ENCODE measurements at places on chromosomes 4 and X.

DNA sequence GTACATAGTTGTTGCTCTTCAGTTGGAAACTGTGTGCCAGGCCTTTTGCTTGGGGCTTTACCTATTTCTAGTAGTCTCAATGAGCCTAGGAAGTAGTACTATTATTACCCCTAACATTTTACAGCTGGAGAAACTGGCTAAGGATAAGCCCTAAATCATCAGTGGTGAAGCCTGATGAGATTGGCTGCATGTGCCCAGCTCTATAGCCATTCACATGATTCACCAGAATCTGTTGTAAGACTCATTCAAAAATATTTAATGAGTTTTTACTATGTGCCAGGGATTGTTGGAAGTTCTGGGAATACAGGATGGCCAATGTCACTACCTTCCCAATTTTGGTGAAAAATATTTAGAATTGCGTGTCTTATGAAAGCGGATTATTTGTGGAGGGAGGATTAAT is 2.8 kb downstream of the KIT start:
- DNase-seq = no peak

GRCh38 chr4:161003418-161004057 is 1160.3 kb downstream of the FSTL5 start:
- DNase-seq = no peak

DNA sequence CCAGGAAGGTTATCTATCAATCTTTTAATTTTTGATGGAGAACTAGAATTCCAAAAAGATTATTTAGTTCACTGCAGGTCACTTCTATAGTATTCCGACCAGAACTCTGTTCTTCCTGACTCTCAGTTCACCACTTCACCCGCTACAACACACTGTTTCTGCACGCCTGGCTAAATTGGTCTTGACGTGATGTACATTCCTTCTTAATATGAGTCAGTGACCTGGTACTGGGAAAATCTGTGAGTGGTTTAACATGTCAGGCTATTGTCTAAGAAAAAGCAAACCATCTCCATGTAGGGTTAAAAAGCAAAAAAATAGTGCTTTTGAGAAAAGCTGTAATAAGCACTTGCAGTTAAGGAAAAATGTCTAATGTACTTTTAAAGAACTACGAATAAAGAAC is 120.4 kb downstream of the NDST3 start:
- no peak for DNase-seq

GRCh38 chrX:134287346-134287745 is 50.4 kb downstream of the CCDC160 start:
- DNase-seq = no peak

DNA sequence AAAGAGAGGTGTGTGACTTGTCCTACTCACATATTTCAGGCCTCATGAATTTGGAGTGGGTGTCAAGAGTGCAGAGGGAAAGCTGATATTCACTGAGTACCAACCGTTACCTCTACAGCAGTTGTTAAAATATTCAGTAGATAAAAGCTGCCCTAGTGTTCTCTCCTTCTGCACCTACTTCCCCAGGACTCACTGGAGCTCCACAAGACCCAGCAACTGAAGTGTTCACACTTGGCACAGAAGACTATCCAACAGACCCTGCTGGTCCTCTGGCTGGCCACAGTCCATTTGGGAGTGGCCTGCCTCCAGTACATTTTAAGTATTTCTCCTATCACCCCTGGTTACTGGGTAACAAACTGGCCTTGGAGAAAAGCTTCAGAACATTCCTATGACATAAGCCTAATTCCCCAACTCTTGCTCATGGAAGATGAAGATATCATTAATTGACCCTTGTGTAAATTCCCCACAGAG is 70.8 kb downstream of the PPARGC1A start:
- no peak for DNase-seq

DNA sequence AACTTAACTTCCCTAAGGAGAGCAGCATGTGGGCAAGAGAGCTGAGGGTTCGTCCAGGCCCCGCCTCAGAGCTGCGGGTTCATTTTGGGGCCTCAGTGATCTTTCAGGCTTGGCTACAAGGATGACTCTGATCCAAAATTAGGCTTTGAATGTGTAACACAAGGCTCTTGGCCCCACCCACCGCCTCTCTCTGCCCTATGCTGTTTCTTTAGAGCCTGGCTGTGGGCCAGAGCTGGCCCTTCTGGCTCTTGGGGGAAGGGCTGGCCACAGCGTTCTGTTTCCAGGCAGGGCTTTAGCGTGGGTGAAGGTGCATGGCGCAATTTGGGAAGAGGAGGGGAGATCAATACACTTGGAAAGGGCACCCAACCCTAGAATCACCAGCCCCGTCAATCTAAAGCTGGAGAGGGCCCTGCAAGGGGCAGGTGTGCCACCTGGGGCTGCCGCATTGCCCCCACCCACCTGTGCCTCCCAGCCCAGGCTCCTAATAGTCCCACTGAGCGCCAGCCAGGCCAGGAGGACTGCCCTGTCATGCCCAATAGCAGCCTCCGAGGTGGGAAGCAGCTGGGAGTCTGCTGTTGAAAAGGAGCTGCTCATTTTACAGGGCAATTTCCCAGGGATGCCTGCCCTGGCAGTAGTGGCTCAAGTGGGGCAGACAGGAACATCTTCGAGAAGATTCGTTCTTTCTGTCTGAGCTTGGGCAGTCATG is 84.5 kb upstream of the MAML3 start:
- no peak for DNase-seq

- no peak for DNase-seq
Observed at GRCh38 chr4:80221161-80221560, 23.9 kb downstream of the PRDM8 start.

DNA sequence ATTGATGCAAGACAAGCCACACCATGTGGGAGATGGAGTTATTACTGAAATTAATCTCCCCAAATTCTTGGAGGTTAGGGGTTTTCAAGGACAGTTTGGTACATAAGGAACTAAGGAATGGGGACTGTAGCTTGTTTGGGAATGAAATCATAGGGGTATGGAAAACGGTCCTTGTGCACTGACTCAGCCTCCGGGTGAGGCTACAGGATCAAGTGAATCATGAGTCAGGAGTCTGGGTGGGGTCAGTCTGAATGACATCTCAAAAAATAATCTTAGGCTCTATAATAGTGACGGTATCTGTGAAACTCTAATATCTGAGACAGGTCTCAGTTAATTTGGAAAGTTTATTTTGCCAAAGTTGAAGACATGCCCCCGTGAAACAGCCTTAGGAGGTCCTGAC is 128.5 kb upstream of the CYSLTR1 start:
- no peak for DNase-seq
